ENCODE measurements at places on chromosomes 16 and 17. TPM values are rescaled to one million over a fixed set of nuclear protein-coding genes. Genes with fewer than 3 reads are reported as not detected.

DNA sequence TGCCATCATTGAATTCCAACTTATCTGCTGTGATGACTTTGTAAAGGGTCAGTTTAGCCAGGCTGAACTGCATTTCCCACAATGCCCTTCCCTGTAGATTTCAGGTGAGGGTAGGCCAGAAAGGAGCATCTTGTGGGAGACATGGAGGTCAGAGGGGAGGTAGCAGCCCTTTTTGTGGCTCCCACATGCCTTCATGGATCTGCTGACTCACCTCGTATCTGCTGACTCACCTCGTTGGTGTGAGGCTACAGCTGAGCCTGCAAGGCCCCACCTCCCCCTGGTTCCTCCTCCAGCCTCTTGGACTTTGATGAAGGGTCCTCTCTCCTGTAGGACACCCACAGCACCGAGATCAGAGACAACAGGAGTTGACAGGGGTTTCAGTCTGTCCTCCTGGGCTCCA lies 102.5 kb downstream of the SALL1 start:
- no peaks in the 10 kb centered on the region for H3K4me1 ChIP-seq
- DNase-seq = no peak
- no peak overlapping the region for H3K4me3 ChIP-seq
- no peaks in the 10 kb centered on the region for H3K27me3 ChIP-seq
- H3K36me3 ChIP-seq = no peaks in the 10 kb centered on the region

- no peak for DNase-seq
- H3K27me3 ChIP-seq = no peaks in the 10 kb centered on the region
Measured at GRCh38 chr17:77694391-77695363, 263.8 kb upstream of the TNRC6C start.

DNA sequence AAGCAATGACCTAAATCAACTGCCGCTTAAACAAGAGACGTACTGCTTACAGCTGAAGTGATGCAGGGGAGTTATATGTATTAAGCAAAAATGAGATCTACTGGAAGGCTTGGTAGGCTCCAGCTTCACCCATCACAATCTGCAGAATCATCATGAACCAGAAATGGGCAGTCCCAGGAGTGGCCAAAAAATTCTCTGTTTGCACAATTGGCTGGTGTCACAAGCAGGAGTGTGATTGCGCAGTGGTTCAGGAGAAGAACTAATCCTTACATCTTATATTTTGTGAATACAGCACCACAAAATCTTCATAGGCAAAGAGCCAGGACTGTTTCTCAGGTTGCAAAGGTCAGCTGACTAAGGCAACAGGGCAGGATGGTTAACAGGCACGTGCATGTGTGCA lies 75.9 kb downstream of the CES1 start:
- no peak overlapping the region for H3K27ac ChIP-seq
- no peak overlapping the region for H3K4me3 ChIP-seq
- no peaks in the 10 kb centered on the region for H3K27me3 ChIP-seq
- DNase-seq = no peak
- no peaks in the 10 kb centered on the region for H3K4me1 ChIP-seq
- H3K36me3 ChIP-seq = no peaks in the 10 kb centered on the region

The LRRC46 gene
- total RNA-seq = 0.20 TPM

- no peak overlapping the region for H3K4me3 ChIP-seq
- DNase-seq = no peak
- H3K27me3 ChIP-seq = no peaks in the 10 kb centered on the region
Measured at GRCh38 chr16:31107465-31107867, 720 bp upstream of the BCKDK start.

The STX8 gene
- 46.5 TPM for total RNA-seq

- H3K27ac ChIP-seq = no peak overlapping the region
- H3K27me3 ChIP-seq = no peaks in the 10 kb centered on the region
- H3K36me3 ChIP-seq = no peaks in the 10 kb centered on the region
- no peak overlapping the region for H3K4me3 ChIP-seq
- H3K4me1 ChIP-seq = peaks cover 11% of the 10 kb centered on the region
- no peak for DNase-seq
Measured at GRCh38 chr17:73142872-73143381, 21.9 kb upstream of the SSTR2 start.

GRCh38 chr17:15457723-15458094 lies 9.7 kb downstream of the CDRT4 start:
- no peaks in the 10 kb centered on the region for H3K36me3 ChIP-seq
- no peaks in the 10 kb centered on the region for H3K4me1 ChIP-seq
- H3K4me3 ChIP-seq = no peak overlapping the region

DNA sequence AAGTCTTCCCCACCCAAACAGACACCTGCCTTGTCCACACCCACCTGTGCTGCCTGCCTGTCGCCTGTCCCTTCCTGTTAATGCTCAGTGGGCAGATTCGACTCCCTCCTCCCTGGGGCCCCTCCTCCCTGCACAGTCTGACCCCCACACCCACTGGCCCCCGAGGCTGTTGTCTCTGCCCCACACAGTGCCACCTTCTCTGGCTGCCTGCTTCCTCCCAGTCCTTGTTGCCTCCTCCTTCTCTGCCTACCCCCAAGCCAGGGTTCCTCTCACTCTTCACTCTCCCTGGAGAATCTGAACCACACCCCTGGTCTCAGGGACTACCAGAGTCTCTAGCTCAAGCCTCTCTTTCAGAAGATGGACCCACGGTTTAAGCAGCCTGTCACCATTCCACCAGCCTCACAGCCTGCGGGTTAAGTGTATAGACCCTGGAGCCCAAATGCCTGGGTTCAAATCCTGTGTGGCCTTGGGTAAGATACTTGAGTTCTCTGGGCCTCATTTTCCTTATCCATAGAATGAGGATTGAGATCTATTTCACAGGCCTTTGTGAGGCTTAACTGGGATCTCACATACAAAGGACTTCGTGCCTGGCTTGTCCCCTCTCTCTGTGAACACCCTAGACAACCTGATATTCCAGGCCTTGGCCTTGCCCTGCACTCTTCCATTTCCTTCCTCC lies 3.8 kb upstream of the ARHGAP23 start:
- peaks cover 10% of the 10 kb centered on the region for H3K4me1 ChIP-seq
- H3K36me3 ChIP-seq = no peaks in the 10 kb centered on the region
- no peak for DNase-seq
- no peaks in the 10 kb centered on the region for H3K27me3 ChIP-seq
- H3K27ac ChIP-seq = no peak overlapping the region
- H3K4me3 ChIP-seq = no peak overlapping the region

DNA sequence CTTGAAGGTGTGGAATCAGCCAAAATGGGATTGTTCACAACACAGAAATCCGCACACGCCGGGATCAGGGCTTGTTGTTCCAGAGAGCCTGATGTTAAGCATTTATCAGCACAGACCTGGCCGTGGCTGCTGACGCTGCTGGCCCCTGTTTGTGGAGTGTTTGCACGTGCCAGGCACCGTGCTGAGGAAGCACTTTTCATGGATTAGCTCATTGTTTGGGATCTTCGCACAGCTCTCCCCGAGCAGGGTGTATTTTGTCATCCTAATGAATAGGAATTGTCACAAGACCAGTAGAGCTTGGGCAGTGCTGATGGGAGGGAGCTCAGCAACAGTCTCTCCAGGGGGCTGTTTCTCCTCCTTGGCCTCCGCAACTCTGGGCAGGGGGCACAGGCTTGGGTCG lies 160.4 kb upstream of the PLCG2 start:
- H3K36me3 ChIP-seq = peaks cover 37% of the 10 kb centered on the region
- H3K4me3 ChIP-seq = no peak overlapping the region
- H3K4me1 ChIP-seq = peaks cover 22% of the 10 kb centered on the region
- DNase-seq = no peak
- no peaks in the 10 kb centered on the region for H3K27me3 ChIP-seq
- H3K27ac ChIP-seq = no peak overlapping the region

DNA sequence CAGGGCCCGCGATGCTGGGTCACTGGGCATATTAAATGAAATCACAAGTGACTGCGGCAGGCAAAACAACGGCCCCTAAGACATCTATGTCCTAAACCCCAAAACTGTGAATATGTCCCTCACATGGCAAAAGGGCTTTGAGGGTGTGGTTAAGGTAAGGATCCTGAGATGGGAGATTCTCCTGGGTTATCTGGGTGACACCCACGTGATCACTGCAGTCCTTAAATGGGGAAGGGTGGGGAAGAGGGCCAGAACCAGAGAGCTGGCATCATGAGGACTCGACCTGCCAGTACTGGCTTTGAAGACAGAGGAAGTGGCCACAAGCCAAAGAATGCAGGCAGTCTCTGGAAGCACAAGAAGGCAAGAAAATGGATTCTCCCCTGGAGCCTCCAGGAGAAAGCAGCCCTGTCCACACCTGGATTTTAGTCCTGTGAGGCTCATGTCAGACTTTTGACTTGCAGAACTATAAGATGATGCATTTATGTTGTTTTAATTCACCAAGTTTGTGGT lies 12.5 kb downstream of the COTL1 start:
- H3K27ac ChIP-seq = no peak overlapping the region
- DNase-seq = no peak
- no peak overlapping the region for H3K4me3 ChIP-seq
- H3K27me3 ChIP-seq = no peaks in the 10 kb centered on the region

The CHST5 gene
- total RNA-seq = not detected

DNA sequence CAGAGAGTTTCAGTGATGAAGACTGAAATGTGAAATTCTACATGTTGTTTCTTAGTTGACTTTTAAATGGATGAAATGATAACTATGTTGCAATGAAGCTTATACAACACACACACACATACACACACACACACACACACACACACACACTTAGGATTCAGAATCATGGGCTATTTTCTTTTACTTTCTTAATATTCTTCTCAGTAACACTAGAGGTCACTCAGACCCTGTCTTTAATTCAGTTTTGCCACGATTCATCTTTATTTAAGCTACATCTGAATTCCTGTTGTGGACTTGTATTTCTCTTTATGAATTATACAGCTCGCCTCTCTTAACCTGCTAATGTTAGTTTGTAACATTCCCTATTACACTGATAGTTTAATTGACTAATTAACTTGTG lies 109.6 kb upstream of the GOT2 start:
- no peak for DNase-seq
- no peaks in the 10 kb centered on the region for H3K36me3 ChIP-seq
- H3K4me3 ChIP-seq = no peak overlapping the region
- H3K4me1 ChIP-seq = no peaks in the 10 kb centered on the region
- no peak overlapping the region for H3K27ac ChIP-seq

DNA sequence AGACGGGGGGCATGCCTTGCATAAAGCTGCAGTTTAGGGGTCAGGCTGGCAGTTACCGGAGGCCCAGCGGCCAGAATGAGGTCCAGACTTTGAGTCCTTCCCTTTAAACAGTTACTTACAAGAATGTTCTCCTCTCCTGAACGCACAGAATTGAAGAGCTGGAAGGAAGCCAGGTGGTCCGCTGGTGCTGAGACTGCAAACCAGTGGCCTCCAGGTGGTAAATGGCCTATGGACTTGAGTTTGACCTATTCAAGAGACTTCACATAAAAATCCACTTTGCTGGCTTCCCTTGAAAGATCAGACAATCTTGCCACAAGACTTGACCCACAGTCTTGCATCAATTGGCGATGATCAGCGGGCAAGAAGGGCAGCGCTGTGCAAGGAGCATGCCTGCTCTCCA lies 14.7 kb upstream of the SEZ6 start:
- H3K4me1 ChIP-seq = peaks cover 7% of the 10 kb centered on the region
- H3K27ac ChIP-seq = no peak overlapping the region
- no peaks in the 10 kb centered on the region for H3K36me3 ChIP-seq
- no peak for DNase-seq
- no peak overlapping the region for H3K4me3 ChIP-seq

DNA sequence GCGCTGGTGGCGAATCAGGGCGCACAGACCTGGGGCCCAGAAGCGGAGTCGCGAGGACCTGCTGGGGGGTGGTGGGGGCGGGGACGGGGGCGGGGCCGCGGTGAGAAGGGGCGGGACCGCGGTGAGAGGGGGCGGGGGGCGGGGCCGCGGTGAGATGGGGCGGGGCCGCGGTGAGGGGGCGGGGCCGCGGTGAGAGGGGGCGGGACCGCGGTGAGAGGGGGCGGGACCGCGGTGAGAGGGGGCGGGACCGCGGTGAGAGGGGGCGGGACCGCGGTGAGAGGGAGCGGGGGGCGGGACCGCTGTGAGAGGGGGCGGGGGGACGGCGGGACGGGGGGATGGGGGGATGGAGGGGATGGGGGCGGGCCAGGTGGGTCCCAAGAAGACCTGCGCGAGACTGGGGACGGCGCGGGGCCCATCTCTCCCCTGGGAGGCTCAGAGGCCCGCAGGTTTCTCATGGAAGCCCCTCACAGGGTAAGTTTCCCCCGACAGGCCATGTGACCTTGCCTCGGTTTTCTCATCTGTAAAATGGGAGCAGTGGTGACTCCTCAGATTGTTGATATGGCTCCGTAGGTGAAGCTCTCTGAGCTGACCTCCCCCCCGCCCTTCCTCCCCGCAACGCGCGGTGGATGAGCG lies 28.6 kb upstream of the DBNDD1 start:
- H3K27ac ChIP-seq = no peak overlapping the region
- no peak for DNase-seq
- no peaks in the 10 kb centered on the region for H3K36me3 ChIP-seq
- H3K4me3 ChIP-seq = no peak overlapping the region

The ACE gene
- 4.8 TPM for total RNA-seq

DNA sequence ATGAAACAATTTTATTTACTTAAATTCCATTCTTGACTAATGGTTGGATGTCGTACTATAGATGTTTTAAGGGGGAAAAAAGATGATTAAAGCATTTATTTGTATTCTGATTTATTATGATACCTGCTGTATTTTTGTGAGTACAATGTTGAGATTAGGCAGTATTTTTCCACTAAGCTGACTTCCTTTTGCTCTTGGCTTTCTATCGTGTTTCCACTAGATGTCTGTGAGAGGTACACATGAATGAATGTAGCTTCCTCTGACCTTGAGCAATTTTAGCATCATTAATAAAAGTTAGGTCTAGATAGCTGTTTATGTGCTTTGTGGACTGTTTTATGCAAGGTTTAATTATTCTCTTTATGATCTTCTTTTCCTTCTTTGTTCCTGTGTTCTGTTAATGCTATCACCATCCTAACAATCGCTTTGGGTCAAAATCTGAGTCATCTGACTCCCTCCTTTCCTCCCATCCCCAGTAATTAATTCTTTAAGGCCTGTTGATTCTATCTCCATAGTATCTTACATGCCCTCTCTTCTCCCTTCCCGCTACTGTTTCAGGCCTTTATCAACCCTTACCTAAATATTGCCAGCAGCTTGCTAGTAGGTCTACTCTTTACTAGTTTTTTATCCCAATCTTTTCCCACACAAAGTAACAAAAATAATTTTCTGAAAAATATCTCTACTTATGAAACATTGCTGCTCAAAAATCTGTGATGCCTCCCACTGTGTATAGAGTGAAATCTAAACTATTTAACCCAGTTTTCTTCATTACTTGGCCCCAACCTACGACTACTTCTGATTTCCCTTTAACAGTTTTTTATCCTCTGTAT lies 76.0 kb downstream of the VMP1 start:
- peaks cover 37% of the 10 kb centered on the region for H3K4me1 ChIP-seq
- H3K27me3 ChIP-seq = no peaks in the 10 kb centered on the region
- no peaks in the 10 kb centered on the region for H3K36me3 ChIP-seq

DNA sequence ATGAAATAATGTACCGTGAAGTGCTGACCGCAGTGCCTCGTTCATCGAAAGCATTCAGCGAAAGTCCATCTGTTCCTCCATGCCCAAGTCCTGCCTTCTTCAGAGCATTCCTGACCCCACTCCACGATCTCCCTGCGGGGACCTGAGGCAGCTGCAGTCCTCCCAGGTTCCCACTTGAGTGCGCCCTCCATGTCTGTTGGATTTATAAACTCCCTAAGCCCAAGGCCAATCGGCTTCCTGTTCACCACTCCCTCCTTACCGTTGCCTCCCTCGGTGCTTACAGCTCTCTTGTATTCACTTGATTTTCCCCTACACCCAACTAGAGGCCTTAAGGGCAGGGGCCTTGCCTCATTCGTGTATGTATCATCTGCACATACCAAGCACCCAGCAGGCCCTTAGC lies 2.8 kb downstream of the RAD51D start:
- peaks cover 14% of the 10 kb centered on the region for H3K4me1 ChIP-seq
- H3K27me3 ChIP-seq = no peaks in the 10 kb centered on the region
- no peaks in the 10 kb centered on the region for H3K36me3 ChIP-seq
- no peak for DNase-seq
- no peak overlapping the region for H3K4me3 ChIP-seq
- no peak overlapping the region for H3K27ac ChIP-seq

The KRTAP2-3 gene
- not detected for total RNA-seq

The C16orf46 gene
- total RNA-seq = not detected
